ENCODE measurements at places on chromosomes 13 and 19.

GRCh38 chr13:90808838-90809237 is 538.6 kb upstream of the MIR17HG start:
- ATAC-seq, result no peak

GRCh38 chr19:56333506-56333905 is 18.9 kb upstream of the ZSCAN5A start:
- ATAC-seq, result no peak

DNA sequence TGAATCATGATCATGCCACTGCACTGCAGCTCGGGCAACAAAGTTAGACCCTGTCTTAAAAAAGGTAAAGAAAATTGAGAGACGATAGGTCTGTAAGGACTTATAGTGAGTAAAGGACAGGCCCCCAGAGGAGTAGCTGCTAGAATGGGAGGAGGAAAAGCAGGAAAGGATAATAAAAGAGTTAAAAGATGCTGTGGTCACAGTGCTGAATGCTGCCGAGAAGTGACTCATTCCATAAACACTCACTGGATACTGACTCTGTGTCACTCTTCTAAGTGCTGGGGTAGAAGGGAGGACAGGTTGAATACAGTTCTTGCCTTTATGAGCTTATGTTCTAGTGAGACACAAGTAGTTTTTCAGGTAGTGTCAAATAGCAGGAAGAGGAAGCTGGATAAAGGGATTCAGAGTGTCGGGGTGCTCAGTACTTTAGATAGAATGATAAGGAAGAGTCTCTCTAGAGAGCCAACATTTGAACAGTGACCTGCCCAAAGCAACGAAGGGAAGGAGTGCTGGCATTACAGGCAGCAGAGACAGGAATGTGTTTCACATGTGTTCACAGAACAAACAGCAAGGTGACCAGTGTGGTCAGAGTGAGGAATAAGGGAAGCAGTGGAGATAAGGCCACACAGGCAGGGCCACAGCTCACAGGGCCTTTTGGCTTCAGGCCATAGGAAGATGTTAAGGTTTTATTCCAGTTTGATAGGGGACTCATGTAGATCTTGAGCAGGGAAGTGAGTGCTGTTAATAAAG is 1240.5 kb downstream of the UQCRFS1 start:
- ATAC-seq, result no peak

DNA sequence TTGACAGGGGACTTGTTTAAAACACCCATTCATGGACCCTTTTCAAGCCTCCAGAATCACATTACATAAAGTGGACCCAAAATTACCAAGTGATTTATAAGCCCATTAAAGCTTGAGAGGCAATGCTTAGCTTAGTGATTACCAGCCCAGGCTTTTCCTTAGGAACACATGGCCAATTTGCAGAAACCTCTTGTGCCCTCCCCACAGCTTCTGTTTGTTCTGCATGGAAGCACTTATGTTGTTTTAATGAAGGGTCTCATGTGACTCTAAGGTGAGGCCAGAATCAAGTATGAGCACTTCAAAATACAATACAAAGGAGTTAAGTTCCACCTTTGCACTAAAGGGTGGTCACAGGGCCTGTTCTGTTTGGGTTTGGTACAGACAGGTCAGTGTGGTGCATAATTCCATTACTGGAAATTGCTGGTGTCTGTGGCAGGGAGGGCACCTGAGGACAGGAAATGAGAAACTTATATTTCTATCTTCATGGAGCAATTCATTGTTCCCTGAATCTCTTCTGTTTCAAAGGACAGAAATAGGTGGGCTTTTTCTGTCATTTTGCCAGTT is 15.3 kb downstream of the ZNF486 start:
- no peak for ATAC-seq

- no peak for ATAC-seq
Measured at GRCh38 chr13:52359534-52359933, 46.4 kb downstream of the THSD1 start.

- ATAC-seq, result no peak
Measured at GRCh38 chr13:98506322-98506721, 70.6 kb downstream of the STK24 start.

DNA sequence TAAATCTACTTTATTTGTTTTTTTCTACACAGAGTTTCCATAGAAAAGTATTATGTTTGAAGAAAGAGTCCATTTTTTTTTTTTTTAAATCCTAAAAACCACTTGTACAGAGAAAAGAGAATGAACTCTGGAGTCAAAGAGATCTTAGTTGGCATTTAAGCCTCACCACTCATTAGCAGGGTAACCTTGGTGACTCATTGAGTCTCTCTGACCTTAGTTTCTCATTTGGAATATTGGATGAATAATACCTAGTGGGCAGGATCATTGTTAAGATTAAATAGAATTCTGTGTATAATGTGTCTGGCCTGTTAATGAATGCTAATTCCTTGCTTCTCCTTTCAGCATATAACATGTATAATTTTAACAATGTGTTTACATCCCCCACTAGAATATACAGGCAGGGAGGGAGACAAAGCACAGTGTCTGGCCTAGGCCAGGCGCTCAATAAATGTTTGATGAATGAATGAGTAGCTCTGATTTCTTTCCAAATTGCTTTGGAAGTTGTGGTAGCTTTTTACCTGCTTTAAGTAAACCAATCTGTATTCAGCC is 48.7 kb upstream of the MYCBP2 start:
- no peak for ATAC-seq

DNA sequence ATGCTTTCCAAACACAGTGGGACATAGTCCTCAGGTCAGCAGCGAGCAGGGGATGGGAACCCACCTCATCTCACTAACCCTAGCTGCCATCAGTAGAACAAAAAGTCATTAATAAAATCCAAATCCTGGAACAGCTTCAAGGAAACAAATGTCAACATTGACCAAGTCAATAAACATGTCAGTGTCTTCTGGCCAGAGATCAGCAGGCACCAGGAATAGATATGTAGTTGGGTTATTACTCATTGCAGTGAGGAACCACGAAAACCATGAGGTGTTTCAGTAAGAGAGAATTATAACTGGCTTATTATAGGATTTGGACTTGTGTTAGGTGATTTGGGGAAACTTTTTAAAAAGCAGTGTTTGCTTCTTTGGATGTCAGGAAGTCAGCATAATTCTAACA is 17.1 kb upstream of the CD33 start:
- ATAC-seq, result no peak

GRCh38 chr19:4673216-4673615 is 3.1 kb upstream of the MYDGF start:
- ATAC-seq, result no peak

DNA sequence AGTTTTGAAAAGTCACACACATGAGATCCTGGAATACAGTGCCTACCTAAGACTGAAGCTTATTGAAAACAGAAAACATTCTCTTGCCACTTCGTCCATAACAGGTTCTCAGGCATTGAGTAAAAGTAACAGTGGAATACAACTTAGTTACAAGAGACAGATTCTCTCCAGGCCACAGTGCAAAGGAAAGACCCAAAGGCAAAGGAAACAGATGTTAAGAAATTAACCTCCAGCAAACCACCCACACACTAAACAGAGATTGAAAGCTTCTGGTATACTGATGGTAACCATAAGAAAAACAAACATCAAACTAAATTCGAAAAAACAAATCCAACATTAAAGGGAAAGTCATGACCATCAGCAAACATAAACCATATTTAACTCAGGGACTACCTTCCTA is 914.7 kb downstream of the SLITRK5 start:
- ATAC-seq, result no peak

GRCh38 chr19:3479177-3479833 is 1.0 kb downstream of the SMIM24 start:
- no peak for ATAC-seq

- peak; percentile 94 for ATAC-seq
Measured at GRCh38 chr13:50244713-50245574, 229.7 kb downstream of the KCNRG start.

- ATAC-seq, result no peak
Measured at GRCh38 chr13:35514061-35514477, 37.6 kb upstream of the MAB21L1 start.

DNA sequence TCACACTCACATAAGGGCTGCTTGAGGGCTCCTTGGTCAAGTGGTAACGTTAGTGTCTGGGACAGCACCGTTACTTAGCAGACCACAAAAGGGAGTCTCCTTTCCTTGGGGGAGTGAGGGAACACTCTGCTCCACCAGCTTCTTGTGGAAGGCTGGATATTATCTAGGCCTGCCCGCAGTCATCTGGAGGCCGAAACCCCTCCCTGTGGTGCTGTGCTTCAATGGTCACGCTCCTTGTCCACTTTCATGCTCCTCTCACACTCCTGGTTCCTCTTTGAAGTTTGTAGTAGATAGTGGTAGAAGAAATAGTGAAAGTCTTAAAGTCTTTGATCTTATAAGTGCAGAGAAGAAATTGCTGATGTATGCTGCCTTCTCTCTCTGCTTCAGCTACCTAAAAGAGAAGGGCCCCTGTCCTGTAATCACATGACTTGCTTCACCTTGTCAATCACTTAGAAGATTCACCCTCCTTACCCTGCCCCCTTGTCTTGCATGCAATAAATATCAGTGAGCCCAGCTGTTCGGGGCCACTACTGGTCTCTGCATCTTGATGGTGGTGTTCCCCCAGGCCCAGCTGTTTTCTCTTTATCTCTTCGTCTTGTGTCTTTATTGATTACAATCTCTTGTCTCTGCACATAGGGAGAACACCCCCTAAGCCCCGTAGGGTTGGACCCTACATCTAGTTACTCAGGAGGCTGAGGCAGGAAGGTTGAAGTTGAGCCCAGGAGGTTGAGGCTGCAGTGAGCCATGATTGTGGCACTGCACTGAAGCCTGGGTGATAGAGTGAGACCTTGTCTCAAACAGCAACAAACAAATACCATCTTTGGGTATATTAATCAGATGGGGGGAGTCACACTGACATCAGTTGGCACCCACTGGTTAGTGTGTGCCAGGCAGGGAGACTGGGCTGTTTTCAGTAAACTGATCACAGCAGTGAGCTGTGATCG is 11.6 kb upstream of the MZF1 start:
- ATAC-seq, result no peak

DNA sequence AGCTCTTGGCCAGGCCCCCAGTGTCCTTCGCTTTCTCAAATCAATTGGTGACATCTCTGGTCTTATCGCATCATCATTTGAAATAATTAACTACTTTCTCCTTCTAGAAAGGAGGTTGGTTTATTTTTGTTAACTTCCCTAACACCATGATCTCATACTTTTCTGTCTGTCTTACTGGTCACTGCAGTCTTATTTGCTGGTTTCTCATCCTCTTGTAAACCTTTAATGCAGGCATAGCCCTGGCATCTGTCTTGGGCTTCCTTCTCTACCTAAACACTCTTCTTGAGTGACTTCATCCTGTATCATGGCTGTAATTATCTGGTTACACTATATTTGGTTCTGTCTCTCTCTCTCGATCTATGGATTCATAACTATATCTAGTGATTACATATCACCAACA is 152.8 kb downstream of the CYSLTR2 start:
- no peak for ATAC-seq

DNA sequence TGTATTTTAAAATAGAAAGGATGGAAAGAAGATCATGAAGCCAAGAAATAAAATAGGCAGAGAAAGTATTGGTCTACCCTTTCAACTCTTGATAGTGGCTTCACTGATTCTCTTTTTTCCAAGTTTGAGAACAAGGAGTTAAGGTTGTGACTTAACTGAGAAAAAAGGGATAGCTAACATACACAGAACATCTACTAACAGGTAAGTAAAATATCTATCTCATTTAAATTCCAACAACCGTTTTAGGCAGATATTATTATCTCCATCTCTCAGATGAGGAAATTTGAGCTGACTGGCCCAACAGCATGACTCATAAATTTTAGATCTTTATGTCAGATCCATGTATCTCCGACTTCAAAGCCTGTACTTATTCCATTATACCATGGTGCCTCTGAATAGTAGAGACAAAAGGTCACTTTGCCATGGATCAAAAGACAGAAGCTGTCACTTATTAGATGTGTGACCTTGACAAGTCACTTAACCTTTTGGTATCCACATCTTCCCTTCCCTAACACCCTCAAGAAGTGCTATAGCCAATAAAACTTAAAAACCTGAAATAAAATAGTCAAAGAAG is 152.1 kb downstream of the DACH1 start:
- no peak for ATAC-seq

GRCh38 chr13:25406377-25406776 is 34.6 kb downstream of the ATP8A2 start:
- ATAC-seq, result no peak

DNA sequence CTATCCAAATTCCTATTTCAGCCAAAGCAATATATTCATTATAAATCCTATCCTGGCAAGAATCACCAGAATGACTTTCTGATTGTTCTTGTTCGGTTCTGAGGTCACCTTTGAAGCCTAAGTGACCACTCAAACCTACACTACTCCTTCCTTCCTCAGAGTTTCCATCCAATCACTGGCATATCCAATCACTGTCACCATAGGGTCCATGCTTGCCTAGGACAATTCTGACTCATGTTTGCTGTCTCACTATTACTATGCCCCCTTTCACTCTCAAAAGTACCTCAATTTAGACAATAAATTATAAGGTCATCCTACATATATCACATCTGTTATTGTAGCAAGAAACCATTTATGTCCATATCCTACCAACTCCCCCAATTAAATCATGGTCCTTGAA is 58.9 kb downstream of the UBL3 start:
- peak; percentile 70 for ATAC-seq

DNA sequence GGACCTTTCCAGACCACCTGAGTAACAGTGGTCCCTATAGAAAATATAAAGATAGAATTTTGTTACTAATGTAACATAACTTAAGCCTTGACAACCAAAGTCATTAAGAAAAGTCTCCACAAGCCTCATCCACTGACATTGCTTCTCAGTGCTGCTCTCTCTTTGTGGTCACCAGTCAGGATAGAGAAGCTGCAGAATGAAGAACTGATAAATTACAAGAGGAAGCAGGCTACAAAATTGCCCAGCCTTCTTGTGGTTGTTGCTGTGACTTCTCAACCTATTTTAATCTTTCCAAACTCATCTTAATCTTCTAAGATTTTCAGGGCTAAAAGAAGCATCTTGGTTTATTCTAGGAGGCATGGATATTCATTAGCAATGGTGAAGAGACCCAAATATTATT is 343.8 kb downstream of the MZT1 start:
- ATAC-seq, result no peak

DNA sequence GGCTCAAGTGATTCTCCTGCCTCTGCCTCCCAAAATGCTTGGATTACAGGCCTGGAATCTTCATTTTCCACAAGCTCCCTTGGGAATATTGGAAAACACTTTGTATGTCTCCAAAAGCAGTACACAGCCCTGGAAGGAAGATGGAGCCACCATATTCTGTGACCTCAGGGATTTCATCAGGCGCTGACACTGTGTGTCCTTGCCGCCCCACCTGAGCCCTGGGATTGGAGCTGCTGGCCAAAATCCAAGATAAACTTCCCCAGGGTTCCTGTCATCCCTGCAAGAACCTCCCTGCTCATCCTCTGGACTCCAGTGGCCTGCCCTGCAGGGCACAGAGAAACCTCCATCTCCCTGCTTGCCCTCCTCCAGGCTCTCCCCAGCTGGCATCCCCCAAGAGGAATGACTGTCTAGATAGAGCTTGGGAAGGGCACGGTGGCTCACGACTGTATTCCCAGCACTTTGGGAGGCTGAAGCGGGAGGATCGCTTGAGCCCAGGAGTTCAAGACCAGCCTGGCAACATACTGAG is 1.3 kb upstream of the GNG7 start:
- no peak for ATAC-seq

Measured in stimulated activated memory B cell treated with anti-CD40 and anti-IgM and Interleukin-4, amounts not matched to agents 10 μg/mL and 1 μg/mL and 100 μg/mL, for 72 hours (primary cell).